ENCODE measurements at places on chromosomes 6 and 20.

DNA sequence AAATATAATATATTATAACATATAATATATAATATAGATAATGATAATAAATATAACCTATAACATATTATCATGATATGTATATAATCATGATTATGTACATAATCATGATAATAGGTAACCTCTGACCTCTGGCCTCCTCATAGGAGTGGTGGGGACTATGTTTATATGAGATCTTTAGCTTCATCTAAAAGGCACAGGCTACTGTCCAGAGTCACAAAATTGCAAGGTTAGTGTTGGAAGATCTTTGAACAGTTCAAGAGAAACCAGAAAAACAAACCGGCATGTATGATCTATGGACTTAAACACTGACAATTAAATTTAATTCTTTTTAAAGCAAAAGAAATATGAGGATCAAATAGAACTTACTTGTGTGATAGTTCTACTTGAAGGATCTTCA lies 55.7 kb upstream of the TINAG start:
- no peak for DNase-seq
- H3K27ac ChIP-seq = no peak overlapping the region
- H3K4me1 ChIP-seq = no peaks in the 10 kb centered on the region
- H3K36me3 ChIP-seq = no peaks in the 10 kb centered on the region
- no peak overlapping the region for H3K4me3 ChIP-seq

DNA sequence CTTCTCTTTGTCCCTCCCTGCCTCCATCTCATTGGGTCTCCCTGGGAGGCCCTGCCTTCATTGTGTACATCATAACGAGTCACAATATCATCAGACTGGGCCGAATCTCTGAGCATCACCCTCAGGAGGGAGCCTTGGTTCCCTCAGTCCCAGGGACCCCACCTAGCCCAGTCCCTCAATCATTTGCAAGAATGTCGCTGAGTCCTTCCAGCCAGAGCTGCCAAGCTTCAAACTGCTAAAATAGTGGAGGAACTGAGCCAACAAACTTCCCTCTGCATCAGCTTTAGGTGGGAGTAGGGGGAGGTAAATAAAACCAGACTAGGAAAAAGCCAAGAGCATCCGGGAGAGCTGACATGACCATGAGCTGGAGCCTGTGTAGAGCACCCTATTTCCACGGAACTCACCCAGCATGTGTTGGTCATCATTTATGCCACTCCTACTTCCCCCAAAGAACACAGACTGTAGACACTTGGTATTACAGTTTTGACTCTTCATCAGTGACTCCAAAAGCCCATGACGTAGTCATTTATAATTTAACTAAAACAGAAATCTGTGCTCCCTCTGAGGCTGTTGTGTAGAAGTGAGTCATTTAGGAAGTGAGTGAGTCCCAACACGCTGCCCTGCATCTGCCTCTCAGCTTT lies 28.8 kb upstream of the IL17A start:
- peaks cover 13% of the 10 kb centered on the region for H3K36me3 ChIP-seq
- peak overlapping the region; percentile 96 for H3K27ac ChIP-seq
- peaks cover 53% of the 10 kb centered on the region for H3K4me1 ChIP-seq
- H3K27me3 ChIP-seq = peaks cover 8% of the 10 kb centered on the region
- H3K4me3 ChIP-seq = peak overlapping the region; percentile 10
- peak; percentile 13 for DNase-seq

DNA sequence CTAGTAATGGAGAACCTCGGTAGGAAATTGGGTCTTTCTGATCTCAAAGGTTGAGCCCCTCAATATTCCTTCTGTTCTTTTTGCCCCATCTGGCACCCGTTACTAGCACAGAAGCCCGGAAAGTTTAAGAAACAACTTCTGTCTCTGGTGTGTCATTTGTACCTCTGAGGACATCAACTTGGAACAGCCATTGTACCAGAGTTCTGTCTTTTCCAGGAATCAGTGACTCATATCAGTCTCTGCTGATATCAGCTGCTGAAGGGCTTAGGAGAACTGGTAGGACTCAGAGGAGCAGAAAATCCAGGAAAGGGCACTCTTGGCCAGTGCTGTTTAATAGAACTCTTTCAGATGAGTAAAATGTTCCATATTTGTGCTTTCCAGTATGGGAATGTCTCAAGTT lies 78.3 kb upstream of the CHD6 start:
- peaks cover 5% of the 10 kb centered on the region for H3K27me3 ChIP-seq
- DNase-seq = no peak
- H3K4me1 ChIP-seq = peaks cover 18% of the 10 kb centered on the region
- H3K4me3 ChIP-seq = no peak overlapping the region
- H3K36me3 ChIP-seq = peaks cover 3% of the 10 kb centered on the region
- H3K27ac ChIP-seq = no peak overlapping the region

DNA sequence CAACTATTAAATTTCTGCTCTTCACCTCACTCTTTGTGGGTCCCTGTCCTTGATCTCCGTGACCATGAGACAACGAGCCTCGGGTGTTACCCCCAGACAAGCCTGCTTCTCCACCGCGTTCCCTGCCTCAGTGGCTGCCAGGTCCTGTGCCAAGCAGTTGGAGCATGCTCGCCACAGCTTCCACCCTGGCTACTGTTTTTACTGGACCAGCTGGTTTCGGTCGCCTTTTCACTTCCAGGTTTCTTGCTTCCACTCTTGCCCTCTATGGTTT lies 5.6 kb downstream of the TP53RK start:
- H3K27ac ChIP-seq = no peak overlapping the region
- no peak for DNase-seq
- H3K36me3 ChIP-seq = peaks cover 37% of the 10 kb centered on the region
- no peaks in the 10 kb centered on the region for H3K27me3 ChIP-seq
- peaks cover 42% of the 10 kb centered on the region for H3K4me1 ChIP-seq

- no peaks in the 10 kb centered on the region for H3K36me3 ChIP-seq
- no peak overlapping the region for H3K4me3 ChIP-seq
- H3K27me3 ChIP-seq = no peaks in the 10 kb centered on the region
- H3K27ac ChIP-seq = no peak overlapping the region
These were observed 140.3 kb downstream of the BCAS1 start for GRCh38 chr20:53929974-53930650.

DNA sequence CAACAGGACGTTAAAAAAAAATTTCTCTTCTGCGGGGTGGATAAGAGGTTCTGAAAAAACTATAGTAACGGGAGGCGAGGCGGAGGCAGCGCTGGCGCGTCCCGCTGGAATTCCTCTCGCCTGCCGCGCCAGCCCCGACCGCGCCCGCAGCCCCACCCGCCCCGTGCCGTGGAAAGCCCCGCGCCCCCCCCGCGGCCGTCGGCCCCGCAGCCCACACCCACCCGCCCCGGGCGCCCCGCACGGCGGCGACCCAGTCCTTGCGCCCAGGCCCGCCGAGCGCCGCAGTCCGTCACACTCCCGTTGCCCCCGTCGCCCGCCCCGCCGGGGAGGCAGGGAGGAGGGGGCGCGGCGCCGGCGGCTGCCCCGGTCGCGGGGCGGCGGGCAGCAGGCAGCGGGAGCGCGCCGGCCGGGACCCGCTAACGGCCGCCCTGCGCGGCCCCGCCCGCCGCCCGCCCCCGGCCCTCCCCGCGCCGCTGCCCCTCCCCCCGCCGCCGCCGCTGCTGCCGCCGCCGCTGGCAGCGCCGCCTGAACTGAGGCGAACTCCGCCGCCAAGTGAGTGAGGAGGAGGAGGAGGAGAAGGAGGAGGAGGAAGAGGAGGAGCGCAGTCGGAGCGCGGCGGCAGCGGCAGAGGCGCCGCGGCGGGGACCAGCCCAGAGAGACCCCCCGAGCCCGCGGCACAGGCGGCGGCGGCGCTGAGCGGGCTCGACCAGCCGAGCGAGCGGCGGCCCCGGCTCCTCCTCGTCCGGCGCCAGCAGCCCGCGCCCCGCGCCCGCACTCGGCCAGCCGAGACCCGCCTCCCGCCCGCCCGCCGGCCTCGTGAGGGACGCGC lies at the start of gene QKI:
Gene QKI (plus strand): TSS at position 602 of the 829 bp plus-strand sequence. CDS start 476 bp downstream, outside the sequence.
- H3K4me1 ChIP-seq = peaks cover 34% of the 10 kb centered on the region
- H3K4me3 ChIP-seq = peak within 1 kb of the TSS; percentile 87
- peak within 1 kb of the TSS; percentile 91 for H3K27ac ChIP-seq
- peaks cover 12% of the 10 kb centered on the region for H3K27me3 ChIP-seq

DNA sequence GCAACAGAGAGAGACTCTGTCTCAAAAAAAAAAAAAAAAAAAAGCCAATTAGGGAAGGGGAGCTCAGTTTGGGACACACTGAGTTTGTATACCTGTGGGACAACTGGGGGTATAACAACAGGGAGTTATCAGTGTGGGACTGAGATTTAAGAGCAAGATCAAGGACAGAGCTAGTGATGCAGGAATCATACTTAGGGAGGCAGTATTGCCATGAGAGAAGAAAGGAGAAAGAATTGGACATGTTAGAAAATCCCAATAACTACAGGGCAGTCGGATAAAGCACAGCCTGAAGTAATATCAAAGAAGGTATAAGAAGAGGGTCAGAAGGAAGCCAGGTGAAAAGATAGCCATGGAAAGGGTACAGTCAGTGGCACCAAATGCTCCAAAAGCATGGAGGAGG lies 121.2 kb downstream of the PTPRT start:
- H3K27ac ChIP-seq = no peak overlapping the region
- no peak overlapping the region for H3K4me3 ChIP-seq
- no peaks in the 10 kb centered on the region for H3K36me3 ChIP-seq
- no peak for DNase-seq

DNA sequence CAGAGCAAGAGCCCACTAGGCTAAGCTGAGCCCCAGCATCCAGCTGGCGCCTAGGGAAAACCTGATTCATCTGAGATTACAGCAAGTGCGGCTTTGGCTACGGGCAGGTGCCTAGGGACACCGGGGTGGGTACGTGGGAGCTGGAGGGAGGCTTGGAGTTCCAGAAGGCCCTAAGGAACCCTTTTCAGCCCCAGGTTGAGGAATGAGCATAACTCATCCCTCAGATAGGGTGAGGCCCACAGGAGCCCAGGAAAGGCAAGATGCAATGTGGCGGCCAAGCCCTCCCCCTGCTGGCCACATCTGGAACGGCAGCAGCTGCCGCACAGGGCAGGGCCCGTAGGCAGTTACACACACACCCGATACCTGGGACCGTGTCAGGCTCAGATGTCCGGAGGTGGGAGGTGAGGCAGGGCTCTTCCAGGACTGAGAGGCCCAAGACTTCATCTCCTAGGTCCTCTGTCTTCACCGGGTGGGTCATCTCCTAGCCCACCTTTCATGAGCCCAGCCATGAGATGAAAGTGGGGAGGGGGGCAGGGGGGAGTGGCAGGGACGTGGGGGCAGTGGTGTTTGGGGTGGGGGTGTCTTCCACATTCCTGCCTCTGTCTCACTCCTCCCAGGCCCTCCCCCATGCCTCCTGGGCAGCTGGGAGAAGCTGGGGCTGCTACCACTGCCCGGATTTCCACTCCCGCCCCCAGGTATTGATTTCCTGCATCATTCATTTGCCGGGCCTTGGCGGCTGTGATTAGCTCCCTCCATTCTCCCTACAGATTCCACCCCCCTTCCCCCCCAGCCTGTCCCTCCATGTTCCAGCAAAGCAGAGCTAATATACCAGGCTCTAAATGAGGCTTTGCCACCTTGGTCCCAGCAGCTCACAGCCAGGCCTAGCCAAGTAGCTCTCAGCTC lies 5.5 kb downstream of the MDGA1 start:
- no peaks in the 10 kb centered on the region for H3K36me3 ChIP-seq
- no peak overlapping the region for H3K4me3 ChIP-seq
- no peak overlapping the region for H3K27ac ChIP-seq
- DNase-seq = peak; percentile 64
- H3K27me3 ChIP-seq = peaks cover 45% of the 10 kb centered on the region
- peaks cover 22% of the 10 kb centered on the region for H3K4me1 ChIP-seq

DNA sequence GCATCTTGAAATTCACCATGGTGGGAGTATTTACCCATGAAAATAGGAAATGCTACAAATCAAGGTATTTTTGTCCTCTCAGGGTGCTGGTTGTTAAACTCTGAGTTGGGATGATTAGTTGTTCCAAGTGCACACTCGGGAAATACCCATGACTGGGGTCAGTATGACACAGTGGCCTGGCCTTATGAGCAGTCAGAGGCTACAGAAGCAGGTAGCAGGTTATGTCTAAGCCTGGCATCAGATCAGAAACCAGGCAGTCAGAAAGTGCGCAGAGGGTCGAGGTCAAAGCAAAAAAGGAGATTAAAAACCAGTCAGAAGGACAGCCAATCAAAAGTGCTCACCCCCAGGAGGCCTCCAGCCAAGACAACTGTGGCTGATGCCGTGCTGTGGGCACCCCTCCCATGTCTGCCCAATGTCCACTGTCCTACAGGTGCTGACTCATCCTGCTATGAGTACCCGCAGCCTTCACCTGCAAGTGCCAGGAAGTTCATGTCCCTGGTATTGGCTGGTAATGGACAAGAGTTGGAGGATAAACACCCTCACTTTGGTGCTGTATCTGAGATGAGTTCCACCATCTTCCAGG lies 117.4 kb upstream of the SLC24A3 start:
- no peak overlapping the region for H3K27ac ChIP-seq
- no peaks in the 10 kb centered on the region for H3K36me3 ChIP-seq
- no peaks in the 10 kb centered on the region for H3K4me1 ChIP-seq
- no peaks in the 10 kb centered on the region for H3K27me3 ChIP-seq

DNA sequence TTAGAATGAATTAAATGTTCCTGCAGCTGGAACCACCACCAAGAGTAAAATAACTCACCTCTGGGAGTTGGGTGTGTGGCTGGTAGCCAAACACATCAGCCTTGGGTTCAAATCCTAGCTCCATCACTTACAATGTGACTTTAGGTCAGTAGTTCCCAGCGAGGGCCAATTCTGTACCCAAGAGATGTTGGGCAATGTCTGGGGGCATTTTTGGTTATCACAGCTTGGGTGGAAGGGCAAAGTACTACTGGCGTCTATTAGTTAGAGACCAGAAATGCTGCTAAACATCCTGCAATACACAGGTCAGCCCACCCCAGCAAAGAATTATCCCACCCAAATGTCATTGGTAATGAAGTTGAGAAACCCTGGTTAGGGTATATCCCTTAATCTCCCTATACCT lies 48.8 kb downstream of the SLC13A3 start:
- H3K36me3 ChIP-seq = no peaks in the 10 kb centered on the region
- peaks cover 9% of the 10 kb centered on the region for H3K4me1 ChIP-seq
- peaks cover 14% of the 10 kb centered on the region for H3K27me3 ChIP-seq
- DNase-seq = no peak

GRCh38 chr20:34871966-34872621 lies 562 bp downstream of the GGT7 start:
- peak overlapping the region; percentile 75 for H3K4me3 ChIP-seq
- peaks cover 48% of the 10 kb centered on the region for H3K4me1 ChIP-seq
- H3K27me3 ChIP-seq = peaks cover 2% of the 10 kb centered on the region
- no peak for DNase-seq
- peak overlapping the region; percentile 51 for H3K27ac ChIP-seq

GRCh38 chr20:60052322-60052721 lies 94.1 kb downstream of the CDH26 start:
- H3K36me3 ChIP-seq = no peaks in the 10 kb centered on the region
- peaks cover 5% of the 10 kb centered on the region for H3K27me3 ChIP-seq

GRCh38 chr6:158516098-158516497 lies 43.8 kb upstream of the TMEM181 start:
- H3K36me3 ChIP-seq = no peaks in the 10 kb centered on the region
- H3K27me3 ChIP-seq = peaks cover 13% of the 10 kb centered on the region
- DNase-seq = no peak
- H3K4me1 ChIP-seq = peaks cover 32% of the 10 kb centered on the region
